Activated CD4-positive, alpha-beta T cell treated with anti-CD3 and anti-CD28 coated beads for 4 hours (primary cell): ENCODE measurements at places on chromosomes 6 and 20.
A peak's percentile ranks its signal among the peaks of the same experiment; 100 is the strongest.

DNA sequence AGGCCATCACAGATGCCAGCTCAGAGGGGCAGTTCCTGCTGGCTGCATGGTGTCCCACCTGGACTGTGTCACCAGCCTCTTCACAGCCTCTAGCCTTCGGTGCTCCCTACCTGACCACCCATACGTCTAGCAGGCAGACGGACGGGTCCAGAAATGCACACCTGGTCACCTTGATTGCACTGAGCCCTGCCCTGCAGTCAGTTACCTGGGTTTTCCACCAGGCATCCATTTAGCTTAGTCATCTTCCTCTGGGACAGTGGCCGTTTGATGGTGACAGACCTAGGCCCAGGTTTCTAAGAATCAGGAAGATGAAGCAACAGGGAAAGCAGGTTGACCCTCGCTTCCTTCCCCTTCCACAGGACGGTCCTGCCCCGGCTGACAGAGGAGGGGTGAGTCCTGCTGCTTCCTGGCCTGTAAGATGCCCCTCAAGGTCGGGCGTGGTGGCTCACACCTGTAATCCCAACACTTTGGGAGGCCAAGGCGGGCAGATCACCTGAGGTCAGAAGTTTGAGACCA, 9.8 kb upstream of the BPI start:
- DNase-seq: no peak

DNA sequence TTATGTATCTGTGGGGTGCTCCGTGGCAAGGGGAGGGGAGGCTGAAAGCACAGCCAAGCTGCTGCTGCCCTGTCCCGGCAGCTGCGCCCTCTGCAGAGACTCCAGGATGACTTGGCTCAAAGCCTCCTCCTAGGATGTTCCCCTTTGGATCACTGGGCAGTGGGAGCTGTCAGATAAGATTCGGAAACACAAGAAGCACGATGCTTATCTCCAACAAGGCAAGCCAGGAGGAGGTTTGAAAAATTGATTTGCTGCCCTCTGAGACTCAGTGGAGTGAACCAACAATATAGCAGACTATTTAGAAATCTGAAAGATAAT, 776.4 kb downstream of the C6orf118 start:
- no peak for DNase-seq

DNA sequence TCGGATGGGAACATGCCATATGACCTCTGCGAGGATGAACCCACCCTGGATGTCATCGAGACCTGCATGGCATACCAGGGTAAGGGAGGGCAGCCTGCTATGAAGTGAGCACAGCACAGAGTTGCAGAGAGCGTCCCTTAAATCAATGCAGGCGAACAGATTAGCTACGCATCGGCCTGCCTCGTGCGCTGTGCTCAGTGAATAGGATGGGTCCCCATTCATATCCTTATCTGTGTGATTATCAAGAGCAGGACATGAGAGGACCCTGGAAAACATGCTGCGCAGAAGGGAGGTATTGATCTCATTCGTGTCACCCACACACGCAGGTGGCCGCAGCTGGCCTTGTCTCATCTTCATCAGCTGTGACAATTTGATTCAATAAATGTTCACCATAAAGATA, 25.6 kb upstream of the FAM83D start:
- no peak for DNase-seq

DNA sequence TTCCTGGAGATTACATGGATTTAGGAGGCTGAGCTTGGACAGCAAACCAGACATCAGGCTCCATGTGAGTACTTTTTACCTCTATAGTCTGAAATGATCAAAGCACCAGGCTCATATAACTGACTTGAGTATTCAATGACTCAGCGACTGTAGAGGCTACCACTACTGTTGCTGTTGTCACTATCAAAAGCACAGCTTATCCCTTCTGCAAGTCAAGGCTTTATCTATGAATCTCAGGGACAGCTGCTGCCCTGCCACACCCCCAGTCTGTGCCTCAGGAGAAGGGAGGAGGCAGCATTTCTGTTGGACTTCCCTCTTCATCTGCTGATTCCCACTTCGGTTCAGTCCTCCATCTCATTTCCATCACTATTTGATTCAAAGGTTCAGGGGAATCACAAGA, 80.5 kb upstream of the CNR1 start:
- no peak for DNase-seq

DNA sequence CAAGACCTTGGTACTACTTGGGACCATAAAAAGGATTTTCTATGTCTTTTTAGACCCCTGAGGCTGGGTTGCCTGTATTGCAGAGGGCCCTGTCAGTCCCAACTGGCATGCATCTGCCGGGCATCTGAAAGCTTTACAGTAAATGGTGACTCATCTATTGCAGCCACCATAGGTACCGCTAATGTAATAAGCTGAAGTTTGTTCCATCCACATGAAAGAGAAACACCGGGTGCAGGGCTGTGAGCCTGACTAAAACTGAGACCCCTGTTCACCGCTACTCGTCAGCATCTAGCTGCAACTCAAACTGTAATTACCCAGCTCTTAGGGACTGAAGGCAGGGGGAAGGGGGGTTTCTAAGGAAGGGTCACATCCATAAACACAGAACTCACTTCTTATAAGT, 49.5 kb downstream of the TRERF1 start:
- peak; percentile 51 for DNase-seq

DNA sequence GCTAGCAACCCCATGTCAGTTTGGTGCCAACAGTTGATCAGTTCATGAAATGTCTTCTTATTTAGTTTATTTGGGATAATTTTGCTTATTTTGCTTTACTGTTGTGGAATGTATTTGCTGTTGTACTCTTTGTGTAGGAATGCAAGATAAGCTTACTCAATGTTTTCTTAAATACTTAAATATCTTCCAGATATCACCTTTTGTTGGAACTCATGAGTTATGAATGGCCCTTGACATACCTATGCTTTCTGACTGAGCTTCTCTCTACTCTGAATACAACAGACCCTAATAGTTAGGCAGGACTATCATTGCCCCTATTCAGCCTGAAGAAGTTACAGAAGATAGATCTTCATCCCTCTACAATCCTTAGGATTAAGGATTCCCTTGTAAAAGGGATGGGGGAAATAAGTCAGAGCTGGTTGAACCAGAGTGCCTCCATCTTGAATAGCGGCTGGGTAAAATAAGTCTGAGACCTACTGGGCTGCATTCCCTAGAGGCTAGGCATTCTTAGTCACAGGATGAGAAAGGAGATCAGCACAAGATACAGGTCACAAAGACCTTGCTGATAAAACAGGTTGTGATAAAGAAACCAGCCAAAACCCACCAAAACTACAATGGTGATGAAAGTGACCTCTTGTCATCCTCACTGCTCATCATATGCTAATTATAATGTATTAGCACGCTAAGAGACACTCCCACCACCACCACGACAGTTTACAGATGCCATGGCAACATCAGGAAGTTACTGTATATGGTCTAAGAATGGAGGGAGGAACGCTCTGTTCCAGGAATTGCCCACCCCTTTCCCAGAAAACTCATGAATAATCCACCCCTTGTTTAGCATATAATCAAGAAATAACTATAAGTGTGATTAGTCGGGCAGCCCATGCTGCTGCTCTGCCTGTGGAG, 196.9 kb downstream of the AKAP7 start:
- no peak for DNase-seq

DNA sequence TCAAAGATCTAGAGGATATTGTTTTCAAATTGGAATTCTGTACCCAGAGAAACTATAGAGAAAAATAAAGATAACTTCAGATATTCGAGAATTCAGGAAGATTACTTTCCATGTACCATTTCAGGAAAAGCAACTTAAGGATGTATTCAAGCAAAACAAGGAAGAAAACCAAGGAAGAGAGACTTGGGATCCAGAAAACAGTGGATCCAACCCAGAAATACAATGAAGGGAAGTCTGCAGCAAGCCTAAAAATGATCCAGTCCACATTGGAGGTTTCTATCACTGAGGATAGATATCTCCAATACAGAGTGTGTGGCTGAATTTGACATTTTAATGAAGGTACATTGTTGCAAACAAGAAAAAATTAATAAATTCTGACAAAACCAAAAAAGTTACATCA, 201.0 kb downstream of the EYA2 start:
- no peak for DNase-seq

GRCh38 chr6:106908386-106908840, 66.1 kb downstream of the CD24 start:
- DNase-seq: no peak

DNA sequence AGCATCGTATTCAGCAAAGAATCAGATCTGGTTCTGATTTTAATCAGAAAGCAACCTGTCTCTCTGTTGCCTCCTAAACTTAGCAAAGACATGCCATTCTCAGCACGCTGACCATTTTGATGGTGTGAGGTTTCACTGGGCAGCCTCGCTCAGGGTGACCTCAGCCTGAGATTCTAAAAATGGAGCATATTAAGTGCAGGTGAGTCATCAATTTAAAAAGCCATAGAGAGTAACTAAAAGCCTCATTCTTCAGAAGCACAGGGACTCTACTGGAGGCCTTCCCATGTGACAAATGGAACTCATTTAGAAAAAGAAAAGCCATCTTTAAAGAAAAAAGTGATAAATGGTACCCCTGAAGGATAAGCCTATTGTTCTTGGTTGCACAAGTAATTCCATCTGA, 91.3 kb downstream of the FILIP1 start:
- DNase-seq: no peak

DNA sequence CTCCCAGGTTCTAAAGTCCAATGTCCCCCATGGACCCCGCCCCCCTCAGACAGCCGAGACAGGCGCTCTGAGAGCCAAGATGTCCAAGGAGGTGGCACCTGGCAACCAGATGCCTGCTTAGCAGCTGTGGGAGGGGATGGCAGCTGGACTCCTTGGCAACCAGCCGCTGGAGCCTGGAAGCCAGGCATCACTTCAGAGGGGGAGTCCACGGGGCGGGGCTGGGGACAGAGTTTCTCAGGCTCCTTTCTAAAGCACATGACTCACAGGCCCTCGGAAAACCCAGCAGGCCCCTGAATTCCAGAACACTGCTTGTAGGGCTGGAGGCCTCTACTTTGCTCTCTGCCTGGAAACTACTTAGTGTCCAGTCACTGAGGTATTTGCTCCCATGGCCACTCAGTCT, 51.5 kb downstream of the PREX1 start:
- DNase-seq: no peak

DNA sequence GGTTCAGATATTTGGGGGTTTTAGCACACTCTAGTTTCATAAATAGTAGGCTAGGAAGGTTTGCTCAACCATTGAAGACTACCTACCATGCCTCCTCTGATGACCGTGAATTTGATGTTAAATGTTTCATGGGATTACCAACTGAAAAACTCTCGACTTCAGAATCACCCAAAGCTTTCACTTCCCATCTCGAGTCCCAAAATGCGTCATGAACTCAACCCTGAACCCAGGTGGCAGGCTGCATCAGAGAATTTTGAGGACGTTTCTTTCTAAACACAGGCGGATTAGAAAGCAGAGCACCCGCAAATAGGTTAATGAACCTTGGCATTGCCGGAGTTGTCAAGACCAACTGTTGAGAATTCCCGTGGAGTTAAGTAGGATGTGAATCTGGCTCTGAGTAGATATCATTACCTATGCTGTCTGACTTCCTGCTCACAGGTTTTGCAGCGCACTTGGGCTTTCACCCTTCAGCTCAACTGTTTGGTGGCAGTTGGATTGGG, 98.4 kb upstream of the ADTRP start:
- DNase-seq: no peak

- DNase-seq: no peak
These were observed 25.2 kb downstream of the TBX18 start for GRCh38 chr6:84738996-84739865.

DNA sequence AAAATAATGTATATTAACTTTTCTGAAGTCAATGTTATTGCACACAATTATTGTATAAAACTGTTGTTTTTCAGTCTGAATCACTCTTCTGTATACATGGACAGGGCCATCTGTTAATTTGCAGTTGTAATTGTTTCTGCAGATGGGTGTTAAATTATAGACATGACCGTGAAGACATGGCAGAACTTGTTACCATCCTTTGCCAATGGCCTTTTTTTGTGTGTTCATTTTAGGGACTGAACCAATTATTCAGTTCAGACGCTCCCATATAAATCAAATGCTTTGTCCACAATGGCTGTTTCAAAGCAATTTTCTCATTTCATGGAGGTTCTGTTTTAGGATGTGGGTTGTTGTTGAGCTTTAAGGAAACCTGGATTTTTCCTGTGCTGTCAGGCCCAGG, 533.7 kb downstream of the DOK5 start:
- no peak for DNase-seq

DNA sequence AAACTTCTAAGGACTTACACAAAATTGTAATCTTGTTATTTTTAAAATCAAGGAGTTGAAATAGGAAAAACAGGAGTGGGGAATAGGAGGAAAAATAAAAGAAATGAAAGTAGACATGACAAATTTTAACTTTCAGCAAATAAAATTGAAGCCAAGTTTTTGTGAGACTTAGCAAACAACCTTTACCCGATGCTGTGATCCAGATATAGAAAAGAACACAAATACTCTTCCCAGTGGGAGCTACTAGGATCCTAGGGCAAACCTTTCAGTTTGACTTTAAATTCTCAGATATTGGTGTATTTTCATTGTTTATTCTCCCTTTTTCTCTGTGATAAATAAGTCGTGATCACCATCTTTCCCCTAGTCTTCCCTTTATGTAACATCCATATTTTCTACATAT, 968.7 kb upstream of the CITED2 start:
- no peak for DNase-seq

DNA sequence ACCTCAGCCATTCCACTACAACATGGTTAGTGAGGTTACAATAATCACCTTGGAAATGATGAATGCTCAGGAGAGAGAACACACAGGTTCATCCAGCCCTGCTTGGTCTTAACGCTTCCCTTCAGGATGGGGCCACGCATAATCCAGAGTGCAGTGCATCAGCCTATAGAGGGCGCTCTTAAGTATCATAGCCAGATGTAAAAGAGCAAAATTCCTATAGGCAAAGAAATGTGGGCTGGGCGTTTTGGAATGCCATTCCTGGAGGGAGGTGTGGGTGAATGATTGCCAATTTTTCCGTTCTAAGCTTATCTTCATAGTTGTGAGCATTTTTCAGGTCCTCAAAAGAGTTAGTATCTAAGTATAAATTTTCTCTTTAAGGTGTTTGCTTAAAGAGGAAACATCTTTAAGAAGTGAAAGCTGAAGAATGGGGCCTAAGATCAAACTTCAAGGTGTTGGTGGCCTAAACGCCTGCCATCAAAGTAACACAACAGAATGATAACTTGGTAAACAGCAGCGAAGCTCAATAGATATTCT, 1.8 kb downstream of the RIPOR2 start:
- peak; percentile 50 for DNase-seq

- no peak for DNase-seq
These were observed 4.2 kb downstream of the RAMACL start for GRCh38 chr6:166582258-166582657.

- no peak for DNase-seq
These were observed 219.1 kb downstream of the MYLK4 start for GRCh38 chr6:2531426-2532215.
